ENCODE measurements at places on chromosomes 5 and 9.

DNA sequence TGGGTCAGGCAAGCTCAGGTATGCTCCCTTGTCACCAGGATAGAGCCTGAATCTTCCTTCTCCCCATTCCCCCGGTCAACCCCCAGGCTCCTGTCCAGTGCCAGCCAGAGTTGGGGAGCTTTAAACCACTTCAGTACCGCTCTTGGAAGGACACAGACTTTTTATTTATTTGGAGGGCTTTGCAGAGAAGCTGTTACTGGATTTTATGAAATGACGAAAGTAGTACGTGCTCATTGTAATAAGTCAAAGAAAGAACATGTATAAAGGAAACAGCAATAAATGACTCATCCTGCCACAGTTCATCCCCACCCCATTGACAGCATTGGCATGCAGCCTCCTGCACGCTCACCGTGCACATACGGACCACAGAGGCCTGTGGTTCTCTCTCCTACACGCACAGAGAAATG lies 230.3 kb downstream of the AUH start:
- DNase-seq: peak; percentile 76

DNA sequence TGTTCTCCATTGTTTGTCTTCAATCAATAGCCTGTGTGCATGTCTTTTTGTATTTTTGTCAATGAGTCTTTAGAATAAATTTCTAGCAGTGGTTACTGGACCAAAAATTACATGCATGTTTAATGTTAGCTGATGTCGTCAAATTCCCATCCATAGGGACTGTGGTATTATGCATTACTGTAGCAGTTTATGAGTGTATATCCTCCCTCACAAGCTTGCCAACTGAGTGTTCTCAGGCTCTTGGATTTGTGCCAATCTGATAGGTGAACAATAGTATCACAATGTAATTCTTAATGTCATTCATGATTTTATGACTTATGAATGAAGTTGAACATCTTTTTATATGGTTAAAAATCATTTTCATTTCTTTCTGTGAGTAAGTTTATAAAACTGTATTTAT lies 13.0 kb downstream of the SNX24 start:
- peak; percentile 94 for DNase-seq

GRCh38 chr5:156934450-156935211 lies 28.4 kb downstream of the TIMD4 start:
- no peak for DNase-seq

DNA sequence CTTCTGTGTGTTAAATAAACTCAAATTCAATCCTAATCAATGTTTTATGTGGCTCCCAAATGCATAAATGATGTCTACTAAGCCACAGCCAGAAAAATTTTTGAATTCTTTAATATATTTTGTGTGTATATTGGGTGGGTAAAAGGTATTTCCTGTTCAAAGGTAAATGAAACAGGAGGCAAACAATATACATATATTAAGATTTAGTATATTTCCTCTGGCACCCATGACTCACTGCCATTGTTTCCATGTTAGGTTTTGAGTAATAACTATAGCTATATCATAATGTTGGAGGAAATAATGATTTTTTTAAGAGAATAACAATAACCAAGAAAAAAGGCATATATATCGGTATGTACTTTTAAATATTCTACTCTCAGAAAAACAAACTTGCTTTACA lies 1071.9 kb upstream of the CDH10 start:
- DNase-seq: no peak

- DNase-seq: peak; percentile 80
Observed at GRCh38 chr9:35771534-35771933, 17.5 kb upstream of the MSMP start.
